DND-41 (cell line): ENCODE measurements at places on chromosomes 13 and 19.
A peak's percentile ranks its signal among the peaks of the same experiment; 100 is the strongest.

GRCh38 chr13:101868585-101869469, 416.4 kb downstream of the ITGBL1 start:
- DNase-seq: no peak

- no peak for DNase-seq
These were observed 187.2 kb downstream of the ITGBL1 start for GRCh38 chr13:101639711-101640110.

DNA sequence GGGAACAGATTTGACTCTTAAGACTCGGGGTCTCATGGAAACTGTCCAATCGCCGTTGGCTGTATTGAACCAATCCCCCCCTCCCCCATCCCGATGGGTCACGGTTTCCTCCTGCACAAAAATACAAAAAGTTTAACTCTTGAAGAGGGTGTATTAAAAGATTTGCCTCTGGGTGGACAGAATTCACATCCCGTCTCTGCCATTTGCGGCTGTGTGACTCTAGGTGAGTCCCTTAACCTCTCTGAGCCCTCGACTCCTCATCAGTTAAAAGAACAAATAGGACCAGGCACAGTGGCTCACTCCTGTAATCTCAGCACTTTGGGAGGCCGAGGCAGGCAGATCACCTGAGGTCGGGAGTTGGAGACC, 31.3 kb upstream of the FEM1A start:
- no peak for DNase-seq

- DNase-seq: no peak
These were observed 42.0 kb upstream of the SLC15A1 start for GRCh38 chr13:98794498-98794897.

GRCh38 chr19:4728871-4729270, 5.2 kb upstream of the DPP9 start:
- no peak for DNase-seq

GRCh38 chr19:34428549-34429285, 536 bp downstream of the UBA2 start:
- DNase-seq: peak; percentile 41

GRCh38 chr19:1699998-1700732, 47.8 kb upstream of the TCF3 start:
- no peak for DNase-seq

GRCh38 chr13:86692291-86692690, 893.1 kb upstream of the SLITRK6 start:
- no peak for DNase-seq

DNA sequence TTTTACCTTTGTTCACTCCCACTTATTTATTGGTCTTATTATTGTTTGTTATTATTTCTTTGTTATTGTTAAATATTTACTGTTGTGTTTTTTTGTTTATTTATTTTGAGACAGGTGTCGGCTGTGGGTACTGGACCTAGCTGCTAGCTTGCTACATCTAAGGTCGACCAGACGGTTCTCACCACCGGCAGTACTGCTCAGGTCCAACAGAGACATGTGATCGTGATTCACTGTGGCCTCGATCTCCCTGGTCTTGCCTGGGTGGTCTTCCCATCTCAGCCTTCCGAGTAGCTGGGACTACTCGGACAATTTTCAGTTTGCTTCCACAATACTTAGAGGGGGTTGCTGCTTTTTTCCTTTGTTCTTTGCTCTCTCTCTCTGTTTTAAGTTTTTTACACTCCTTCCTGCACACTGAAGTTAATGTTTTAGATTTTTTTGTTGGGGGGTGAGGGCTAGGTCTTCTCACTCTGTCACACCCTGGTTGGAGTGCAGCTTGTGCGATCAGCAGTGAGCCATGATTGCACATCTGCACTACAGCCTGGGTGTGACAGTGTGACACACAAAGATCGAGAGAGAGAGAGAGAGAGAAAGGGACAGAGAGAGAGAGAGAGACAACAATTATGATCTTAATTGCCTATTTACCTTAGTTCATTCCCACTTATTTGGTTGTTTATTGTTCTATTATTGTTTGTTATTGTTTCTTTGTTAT, 1432.4 kb downstream of the UQCRFS1 start:
- no peak for DNase-seq

GRCh38 chr19:42555317-42555716, 27.0 kb upstream of the CEACAM1 start:
- no peak for DNase-seq

DNA sequence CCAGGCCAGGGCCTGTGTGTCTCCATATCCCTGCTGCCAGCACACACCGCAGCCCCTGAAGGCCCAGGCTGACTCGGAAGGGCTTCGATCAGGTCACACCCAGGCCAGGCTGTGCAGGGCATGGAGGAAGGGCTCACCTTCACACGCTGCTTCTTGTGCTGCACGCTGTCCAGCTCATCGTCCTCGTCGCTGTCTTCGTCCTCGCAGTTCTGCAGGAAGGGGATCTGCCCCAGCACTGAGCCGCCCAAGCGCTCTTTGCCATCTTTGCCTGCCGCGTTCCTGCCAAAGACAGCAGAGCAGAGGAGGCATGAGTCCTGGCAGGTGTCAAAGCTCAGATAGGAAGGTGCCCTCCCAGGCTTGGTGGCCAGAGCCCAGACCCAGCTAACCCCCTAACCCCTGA, 13.7 kb upstream of the PRKD2 start:
- DNase-seq: no peak

GRCh38 chr19:2084993-2085720, 11.0 kb downstream of the MOB3A start:
- DNase-seq: peak; percentile 98
